CD4-positive, alpha-beta T cell treated with Interleukin-15 for 4 hours (primary cell): ENCODE measurements at places on chromosomes 3 and 15.

- DNase-seq: no peak
These were observed 19.8 kb downstream of the TYRO3 start for GRCh38 chr15:41578736-41579383.

DNA sequence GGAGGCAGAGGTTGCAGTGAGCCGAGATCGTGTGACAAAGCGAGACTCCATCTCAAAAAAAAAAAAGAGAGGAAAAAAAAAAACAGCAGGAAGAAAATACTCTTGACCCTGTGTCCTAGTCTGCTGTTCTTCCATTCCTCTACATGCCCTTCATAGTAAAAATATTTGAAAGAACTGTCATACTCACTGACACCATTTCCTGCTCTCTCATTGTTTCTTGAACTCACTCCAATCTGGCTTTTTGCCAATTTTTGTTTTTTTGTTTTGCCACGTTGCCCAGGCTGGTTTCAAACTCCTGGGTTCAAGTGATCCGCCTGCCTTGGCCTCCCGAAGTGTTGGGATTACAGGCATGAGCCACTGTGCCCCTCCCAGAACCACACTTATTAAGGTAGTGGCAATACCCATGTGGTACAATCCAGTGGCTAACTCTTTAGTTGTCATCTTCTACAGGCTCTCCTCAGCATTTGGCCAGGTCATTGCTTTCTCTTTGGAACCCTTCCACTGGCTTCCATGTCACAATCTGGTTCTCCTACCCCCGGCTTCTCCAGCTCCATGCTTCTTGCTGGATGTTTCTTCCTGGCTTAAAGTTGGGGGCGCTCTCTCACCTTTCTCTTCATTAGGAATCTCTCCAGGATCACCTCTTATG is 238.2 kb upstream of the C2CD4B start:
- no peak for DNase-seq

GRCh38 chr3:183285318-183285717 is 32.3 kb downstream of the B3GNT5 start:
- DNase-seq: no peak

DNA sequence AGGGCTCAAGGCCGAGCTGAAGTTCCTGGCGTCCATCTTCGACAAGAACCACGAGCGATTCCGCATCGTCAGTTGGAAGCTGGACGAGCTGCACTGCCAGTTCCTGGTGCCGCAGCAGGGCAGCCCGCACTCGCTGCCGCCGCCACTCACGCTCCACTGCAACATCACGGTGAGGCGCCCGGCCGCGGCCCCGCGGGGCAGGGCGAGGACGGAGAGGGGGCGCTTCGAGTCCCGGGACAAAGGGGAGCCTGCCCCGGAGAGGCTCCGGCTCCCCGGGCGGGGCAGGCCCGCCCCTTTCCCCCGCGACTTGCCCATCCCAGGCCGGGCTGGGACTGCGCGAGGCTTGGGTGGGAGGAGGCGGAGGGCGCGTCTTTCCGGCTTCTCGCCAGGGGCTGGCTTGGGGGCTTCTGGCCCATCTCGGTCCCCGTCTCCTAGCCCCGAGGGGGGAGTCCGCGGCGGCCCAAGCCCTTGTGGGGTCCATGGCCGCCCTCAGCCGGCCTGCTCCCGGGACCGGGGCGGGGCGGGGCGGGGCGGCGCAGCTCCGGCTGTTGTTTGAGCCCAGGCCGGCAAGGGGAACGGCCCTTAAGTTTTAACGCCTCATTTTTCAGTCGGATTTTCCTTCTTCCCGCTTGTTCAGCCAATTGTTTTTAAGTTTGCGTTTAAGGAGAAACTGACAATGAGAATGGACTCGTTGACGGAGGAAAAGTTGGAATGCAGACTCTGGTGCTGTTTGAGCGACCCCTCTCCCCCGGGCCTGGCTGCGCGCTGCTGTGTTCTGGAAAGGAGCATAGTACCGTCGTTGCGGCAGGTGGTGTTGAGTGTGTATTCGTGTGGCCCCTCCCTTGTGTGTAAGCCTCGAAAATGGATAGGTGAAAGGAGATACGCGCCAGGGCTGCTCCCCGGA is 683 bp downstream of the UBE2Q2 start:
- peak; percentile 49 for DNase-seq

DNA sequence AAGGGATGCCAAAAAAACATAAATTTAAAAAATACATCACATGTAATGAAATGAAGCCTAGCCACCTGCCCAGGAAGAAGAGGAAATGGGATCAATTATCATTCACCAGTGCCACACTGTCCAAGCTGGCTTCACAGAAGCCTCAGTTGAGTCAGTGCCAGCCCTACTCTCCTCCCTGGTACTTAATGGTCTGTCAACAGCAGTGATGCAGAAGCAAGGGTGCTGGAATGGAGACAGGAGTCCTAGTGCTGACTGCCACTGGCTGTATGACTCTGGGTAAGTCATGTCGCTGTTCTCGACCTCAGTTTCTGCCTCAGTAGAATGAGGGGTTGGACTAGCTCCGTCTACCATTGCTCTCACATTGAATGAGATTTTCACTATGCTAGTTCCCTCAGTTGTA is 78.5 kb upstream of the LARS2 start:
- no peak for DNase-seq

GRCh38 chr15:74343797-74344127 is 23.7 kb downstream of the CYP11A1 start:
- no peak for DNase-seq

GRCh38 chr3:127953091-127954035 is 38.3 kb downstream of the KBTBD12 start:
- DNase-seq: no peak

DNA sequence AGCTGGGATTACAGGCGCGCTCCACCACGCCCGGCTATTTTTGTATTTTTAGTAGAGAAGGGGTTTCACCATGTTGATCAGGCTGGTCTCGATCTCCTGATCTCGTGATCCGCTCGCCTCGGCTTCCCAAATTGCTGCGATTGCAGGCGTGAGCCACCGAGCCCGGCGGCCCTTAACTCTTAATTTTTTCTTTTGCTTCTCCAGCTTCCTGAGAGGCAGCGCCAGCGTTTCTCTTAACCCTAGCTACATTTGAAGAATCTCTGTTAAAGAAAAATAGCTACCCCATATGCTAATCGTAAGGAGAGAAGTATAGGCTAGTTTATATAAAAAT is 465 bp upstream of the GK5 start:
- DNase-seq: no peak

- DNase-seq: no peak
These were observed 134.0 kb downstream of the MFSD1 start for GRCh38 chr3:158935846-158936245.

GRCh38 chr3:64163755-64164148 is 61.5 kb downstream of the PRICKLE2 start:
- DNase-seq: no peak

DNA sequence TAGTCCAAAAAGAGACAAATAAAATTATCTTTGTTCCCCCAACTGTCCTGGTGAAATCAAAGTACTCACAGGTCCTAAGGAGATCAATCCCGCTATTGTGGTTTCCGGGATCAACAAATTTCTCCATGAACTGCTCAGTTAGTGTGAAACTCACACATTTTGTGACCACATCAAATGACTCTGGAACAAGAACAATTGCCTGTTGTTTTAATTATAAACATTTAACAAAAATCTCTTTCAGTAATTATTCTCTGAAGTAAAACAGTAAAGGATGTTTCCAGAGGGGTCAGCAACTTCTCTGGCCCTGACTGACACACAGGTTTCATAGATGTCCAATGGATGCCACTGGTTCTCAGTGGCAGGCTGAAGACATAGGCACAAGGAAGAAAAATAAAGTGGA is 3.9 kb downstream of the CLDND1 start:
- no peak for DNase-seq

- DNase-seq: no peak
These were observed 180.0 kb upstream of the TGFBR2 start for GRCh38 chr3:30426293-30426993.

DNA sequence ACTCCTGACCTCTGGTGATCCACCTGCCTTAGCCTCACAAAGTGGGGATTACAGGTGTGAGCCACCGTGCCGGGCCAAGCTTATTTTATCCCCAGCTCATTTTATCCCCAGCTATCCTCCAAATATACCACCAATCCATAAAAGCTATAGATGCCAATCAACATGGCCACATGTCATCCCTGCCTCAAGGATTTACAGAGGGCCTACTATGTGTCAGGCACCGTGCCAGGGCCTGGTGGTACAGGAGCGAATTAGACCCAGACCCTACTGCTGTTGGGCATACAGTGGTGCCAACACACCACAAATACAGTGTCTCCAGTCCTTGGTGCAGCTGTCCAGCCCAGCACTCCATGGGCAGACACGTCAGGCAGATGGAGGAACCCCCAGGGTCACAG is 73.4 kb downstream of the SCN5A start:
- no peak for DNase-seq

- DNase-seq: no peak
These were observed 270.3 kb upstream of the CFAP20DC start for GRCh38 chr3:59320080-59320479.

GRCh38 chr15:31379042-31379441 is 52.4 kb downstream of the KLF13 start:
- DNase-seq: no peak

GRCh38 chr3:58052373-58053273 is 44.4 kb downstream of the FLNB start:
- DNase-seq: peak; percentile 12

GRCh38 chr15:42392309-42393024 is 33.2 kb downstream of the CAPN3 start:
- no peak for DNase-seq

- no peak for DNase-seq
These were observed 113.1 kb downstream of the CHCHD6 start for GRCh38 chr3:126816986-126817777.

DNA sequence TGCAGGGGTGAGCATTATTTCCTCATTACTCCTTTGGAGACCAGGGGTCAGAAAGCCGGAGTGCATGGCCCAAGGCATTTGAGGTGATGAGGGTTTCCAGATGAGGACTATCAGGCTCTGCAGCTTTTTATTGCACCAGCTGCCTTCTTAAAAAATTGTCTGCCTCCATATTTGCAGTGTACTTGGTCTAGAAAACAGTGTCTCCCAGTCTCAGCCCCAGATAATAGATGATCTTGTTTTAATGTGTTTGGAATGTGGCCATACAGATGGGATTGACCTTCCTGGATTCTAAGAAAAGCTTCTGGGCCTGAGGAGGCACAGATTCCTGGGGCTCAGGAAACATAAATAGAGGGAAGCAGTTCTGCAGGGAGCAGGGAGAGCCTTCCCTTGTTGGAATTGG is 123.3 kb downstream of the GABRG3 start:
- DNase-seq: no peak

DNA sequence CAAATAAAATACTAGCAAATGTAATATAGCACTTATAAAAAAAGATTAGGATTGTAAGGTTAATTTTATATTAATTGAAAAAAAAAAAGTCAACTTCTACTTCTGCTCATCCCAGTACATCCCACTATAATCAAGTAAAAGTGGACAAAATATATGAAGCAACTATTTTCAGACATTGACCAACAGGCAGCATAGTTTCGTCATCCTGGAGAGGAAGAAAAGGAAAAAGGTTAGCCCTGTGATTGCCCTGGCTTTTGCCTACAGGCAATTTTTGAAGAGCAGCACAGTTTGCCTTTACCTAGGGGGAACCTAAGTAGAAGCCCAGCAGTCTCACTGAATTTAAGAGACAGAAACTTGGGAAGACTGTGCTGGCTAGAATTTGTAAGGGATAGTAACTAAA is 52.2 kb upstream of the ACTC1 start:
- DNase-seq: no peak

DNA sequence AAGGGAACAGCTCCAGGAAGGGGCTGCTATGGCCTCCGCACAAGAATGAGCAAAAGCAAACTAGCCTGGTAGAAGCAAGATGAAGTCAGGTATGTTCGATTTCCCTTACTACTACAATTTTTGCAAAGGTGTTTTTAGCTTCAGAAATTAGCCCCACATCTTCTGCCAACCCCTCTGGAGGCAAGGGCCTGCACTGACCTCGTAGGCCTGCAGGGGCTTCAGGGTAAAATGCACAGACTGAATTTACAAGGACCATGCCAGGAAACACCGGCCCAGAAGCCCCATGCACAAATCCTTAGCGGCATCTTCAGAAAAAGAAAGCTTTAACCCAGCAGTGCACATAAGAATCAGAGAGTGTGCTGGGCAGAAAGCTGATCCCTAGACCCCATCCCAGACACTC is 53.0 kb downstream of the SLC6A1 start:
- no peak for DNase-seq

DNA sequence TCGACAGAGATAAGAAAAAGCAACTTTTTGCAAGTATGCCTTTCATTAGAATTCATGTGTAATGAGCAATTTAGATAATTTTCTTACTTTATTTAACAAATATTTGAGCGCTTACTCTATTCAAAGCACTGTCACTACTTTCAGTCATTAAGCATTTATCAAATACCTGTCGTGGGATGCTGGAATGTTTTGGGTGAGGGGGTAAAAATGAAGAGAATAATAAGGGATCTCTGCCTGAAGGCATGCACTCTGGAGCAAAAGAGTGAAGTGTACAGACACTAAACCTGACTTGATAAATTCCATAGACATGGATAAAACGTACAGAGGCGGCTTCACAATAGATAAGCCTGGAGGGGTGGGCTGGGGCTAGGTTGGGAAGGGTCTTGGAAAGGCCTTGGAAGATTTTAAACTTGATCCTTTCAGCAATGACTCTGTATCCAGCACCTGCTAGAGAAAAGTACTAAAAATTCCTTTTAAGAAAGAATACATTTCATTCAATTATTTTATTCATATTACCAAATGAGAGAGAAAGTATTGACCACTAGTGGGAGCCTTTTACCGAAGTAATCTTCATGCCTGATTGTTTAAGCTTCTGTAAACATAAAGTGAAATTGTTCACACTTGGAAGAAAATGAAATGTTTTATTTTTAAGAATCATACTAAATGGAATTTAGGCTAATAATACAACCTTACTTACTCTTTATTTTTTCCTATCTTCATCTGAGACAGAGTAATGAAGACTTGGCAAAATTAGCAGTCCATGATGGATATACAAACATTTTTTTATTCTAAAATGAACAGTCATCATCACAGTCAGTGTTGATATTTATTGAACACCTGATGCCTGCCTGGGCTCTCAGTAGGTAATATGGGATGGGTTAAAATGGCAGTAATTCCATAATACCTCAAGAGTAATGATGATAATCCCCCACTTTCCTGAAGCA is 113.2 kb downstream of the PPP2R3A start:
- peak; percentile 34 for DNase-seq

DNA sequence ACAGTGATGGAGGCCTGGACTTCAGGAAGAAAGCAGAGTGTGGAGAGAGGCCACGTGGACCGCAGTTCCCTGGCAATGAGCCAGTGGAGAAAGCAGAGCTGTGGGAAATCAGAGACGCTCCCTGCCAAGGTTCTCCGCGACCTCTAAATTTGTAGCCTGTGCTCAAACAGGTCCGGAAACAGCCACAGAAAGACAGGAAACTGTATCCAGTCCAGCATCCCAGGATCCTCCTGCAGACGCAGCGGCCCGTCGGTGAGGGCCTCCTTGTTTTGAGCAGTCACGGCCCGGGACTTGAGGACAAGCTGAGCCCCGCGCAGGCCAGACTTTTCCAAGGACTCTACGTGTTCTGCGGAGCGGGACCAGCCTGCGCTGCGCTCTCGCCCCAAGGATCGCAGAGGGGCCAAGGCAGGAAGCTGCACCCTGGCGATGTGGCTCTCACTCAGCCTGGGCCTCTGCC is 22.3 kb downstream of the RPSA start:
- DNase-seq: no peak
